Midbrain (tissue), 1 donor: ENCODE measurements at places on chromosomes 13 and 19.
A peak's percentile ranks its signal among the peaks of the same experiment; 100 is the strongest.

- no peak for DNase-seq
These were observed 39.2 kb downstream of the TNFRSF19 start for GRCh38 chr13:23609414-23609760.

- no peak for DNase-seq
These were observed 74.4 kb downstream of the KCNRG start for GRCh38 chr13:50089633-50090032.

GRCh38 chr13:44504116-44504515, 72.0 kb downstream of the TSC22D1 start:
- no peak for DNase-seq

DNA sequence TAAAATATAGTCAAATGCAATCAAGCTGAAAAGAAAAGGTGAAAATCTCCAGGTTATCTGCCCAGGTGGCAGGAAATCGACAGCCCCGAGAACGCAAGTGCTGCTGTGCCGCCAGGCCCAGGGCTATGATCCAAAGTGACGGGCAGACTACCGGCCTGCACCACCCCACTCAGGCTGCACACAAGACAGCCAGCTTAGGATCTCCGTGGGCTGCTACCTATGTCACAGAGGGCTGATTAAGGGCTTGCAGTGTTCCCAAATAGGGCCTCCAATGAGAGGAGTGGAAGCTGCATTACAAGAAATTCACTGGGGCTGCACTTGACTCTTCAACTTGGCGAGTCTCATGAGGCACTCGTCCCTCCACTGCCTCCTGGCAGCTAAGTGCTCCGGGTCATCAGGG, 121.8 kb downstream of the CRYL1 start:
- no peak for DNase-seq

GRCh38 chr13:36789730-36790129, 29.3 kb upstream of the RFXAP start:
- no peak for DNase-seq

DNA sequence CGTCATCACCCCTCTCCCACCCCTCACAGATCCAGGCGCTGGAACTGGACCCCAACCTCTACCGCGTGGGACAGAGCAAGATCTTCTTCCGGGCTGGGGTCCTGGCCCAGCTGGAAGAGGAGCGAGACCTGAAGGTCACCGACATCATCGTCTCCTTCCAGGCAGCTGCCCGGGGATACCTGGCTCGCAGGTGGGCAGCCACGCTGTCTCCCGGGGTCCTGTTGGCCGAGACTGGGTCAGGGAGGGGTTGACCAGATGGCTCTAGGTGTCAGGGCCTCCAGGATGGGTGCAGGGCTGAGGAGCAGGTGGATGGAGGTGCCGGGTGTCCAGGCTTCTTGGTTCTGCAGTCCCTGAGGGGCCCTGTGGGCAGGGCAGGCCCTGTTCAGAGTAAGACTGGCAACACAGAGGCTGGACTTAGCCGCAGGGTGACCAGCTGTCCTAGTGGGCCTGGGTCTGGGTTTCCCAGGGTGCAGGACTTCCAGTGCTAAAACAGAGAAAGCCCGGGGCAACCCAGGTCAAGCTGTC, 58.1 kb downstream of the MYH14 start:
- no peak for DNase-seq

DNA sequence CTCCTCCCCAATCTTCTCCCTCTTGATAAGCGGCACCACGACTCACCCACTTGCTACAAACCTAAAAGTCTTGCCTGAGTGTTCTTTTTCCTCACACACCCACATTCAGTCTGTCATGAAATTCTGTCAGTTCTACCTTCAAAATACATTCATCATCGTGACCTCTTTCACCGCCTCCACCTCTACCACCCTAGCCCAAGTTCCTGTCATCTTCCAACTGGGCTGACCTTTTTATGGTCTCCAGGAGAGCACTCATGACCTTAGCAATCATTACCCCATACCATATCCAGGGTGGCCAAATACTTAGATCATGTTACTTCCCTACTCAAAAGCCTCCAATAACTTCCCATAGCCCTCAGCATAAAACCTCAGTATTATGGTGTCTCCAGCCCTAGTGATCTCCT, 110.4 kb upstream of the TSC22D1 start:
- no peak for DNase-seq

GRCh38 chr19:48491793-48492123, 19.9 kb downstream of the LMTK3 start:
- no peak for DNase-seq

- DNase-seq, result no peak
These were observed 4.6 kb downstream of the CAPN12 start for GRCh38 chr19:38739440-38740256.

- no peak for DNase-seq
These were observed 10.2 kb downstream of the C19orf25 start for GRCh38 chr19:1468821-1469254.

GRCh38 chr19:35811317-35812219, 1.1 kb downstream of the PRODH2 start:
- DNase-seq, result no peak

DNA sequence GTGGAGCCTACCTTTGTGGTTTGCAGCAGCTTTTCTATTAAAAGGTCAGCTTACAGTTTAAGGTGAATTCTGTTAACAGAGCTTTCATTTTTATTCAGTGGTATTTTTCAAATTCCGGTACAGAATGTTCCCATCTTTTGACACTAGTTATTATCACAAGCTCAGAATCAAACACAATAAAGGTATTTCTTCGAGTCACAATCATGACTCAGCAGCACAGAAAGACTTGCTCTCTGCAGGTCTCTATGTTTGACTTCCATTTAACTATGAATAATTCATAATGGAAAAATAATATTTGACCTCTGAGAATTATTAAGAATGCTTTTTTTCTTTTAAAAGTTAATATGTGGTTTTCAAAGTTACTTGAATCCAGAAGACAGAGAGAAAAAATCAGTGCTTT, 28.2 kb downstream of the DACH1 start:
- no peak for DNase-seq

DNA sequence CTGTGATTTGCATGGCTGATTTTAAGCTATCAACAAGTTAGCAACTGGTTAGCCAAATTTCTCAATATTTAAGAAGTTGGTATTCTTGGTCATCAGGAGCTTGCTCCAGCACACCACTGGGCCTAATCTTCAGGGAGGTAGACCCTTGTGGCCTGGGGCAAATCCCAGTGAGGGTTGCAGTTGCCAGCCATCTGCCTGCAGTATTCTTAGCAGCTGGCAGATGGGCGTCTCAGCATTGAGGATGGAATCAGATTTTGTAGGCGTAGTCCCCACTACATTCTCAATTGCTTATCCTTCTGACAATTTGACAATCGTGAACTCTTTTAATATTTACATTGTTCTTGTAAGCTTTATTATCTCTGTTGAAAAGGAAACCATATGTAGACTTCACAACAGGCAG, 1266.2 kb downstream of the SLITRK5 start:
- DNase-seq, result no peak

DNA sequence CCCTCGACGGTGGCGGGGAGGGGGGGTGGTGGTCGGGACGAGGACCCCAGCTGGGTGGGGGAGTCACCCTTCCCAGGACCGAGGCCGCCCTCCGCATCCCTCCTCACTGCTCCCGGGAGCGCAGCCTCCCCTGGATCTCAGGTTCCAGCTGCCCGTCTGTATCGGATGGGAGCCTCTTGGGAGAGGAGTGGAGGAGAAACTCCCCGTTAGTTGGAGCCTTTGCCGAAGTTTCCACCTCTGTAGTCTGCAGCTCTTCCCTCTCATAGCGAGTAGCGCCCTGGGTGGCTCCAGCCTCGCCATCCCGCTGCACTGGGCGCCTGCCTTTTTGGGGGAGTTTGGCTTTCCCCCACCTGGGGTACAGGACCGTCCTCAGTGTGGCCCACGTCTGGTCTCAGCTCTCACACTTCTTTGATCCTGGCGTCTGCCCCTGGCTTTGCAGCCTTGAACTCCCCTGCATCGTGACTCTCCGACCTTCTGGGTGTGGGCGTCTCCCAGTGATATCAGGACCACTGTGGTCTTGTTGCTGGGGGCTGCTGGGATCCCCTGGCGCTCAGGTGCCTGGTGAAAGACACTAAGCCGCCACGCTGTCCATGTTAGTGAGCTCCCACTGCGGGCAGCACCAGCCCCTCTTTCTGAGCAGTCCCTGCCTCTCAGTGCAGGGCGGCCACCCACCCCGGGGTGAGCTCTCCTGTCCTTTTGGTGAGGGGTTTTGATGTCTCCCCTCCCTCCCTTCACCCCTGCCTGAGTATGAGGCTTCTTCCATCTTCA, 1.1 kb downstream of the CNOT3 start:
- DNase-seq, result no peak

DNA sequence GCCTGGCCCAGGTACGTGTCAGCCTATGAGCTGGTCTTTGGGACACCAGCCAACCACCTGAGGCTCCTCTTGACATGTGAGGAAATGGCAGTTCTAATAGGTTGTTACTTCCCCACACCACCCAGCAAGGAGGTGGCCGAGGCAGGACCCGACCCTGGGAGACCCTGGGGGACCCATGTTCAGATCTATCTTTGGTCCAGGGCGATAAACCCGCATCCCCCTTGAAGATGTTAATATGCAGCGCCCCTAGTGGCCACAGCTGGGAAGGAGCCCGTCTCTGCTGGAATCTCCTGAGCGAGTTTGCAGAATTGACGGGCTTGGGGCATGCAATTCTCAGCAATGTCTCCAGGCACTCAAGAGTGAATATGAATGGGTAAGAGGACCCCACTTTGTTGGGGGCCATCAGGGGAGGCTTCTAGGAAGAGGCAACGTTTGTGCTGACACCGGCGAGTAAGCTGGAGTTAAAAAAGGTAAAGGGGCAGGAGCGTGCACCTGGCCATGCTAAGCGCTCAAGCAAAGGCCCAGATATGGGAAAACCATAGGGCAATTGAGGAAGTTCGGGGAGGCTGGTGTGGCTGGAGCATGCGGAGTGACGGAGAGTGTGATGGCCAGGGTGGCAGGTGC, 1.5 kb upstream of the MYO1F start:
- peak; percentile 70 for DNase-seq

DNA sequence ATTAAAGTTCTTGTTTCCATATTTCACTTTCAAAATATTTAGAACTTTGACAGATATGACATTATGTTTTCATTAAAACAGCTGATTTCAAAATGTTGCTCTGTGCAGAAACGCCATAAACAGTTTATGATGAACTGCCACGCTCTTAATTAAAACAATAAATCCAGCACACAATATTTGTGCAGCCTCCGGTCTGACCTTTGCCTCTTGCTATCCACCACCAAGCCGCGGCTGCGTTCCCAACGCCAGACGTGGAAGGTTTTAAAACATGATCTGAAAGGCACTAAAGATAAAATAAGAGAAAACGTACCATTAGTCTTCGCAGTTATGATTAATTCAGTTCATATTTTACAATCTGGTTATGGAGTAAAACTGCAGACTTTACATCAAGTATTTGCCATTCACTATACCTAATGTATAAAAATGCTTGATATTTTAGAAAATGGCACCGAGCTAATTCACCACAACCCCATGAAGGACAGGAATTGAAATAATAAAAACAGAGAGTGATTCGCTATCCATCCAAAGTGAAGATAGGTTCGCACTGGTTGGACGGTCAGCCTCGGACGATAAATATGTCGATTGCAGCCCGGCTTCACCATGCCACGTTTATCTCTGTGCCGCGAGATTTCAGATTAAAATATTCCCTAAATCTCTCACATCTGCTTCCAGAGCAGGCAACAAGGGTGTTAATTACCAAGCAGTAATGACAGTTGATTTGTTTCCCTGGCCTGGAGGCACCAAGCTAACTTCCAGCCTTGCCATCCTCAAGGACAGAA, 103.3 kb upstream of the ZNF507 start:
- no peak for DNase-seq

DNA sequence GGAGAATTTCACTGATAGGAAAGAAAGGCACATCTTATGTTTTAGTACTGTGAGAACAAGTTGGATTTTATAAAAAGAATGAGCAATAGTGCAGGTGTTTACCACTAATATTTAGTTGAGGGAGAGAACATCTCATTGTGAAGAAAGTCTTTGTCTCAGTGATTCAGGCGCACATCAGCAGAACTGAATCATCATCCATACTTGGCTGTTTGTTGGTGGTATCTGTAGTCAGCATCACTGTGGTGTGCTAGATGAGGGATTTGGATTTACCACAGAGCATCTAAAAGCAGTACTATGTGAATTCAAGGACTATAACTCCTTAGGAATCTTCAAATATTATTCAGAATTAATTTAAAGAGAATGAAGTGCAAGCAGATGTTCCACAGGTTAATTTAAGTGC, 1380.5 kb upstream of the ATXN8OS start:
- no peak for DNase-seq

GRCh38 chr19:11735375-11735774, 3.4 kb downstream of the ZNF823 start:
- no peak for DNase-seq

- no peak for DNase-seq
These were observed 1645.4 kb upstream of the SPRY2 start for GRCh38 chr13:81986308-81986707.

GRCh38 chr13:34066344-34066743, 248.4 kb downstream of the RFC3 start:
- DNase-seq, result no peak

GRCh38 chr13:103692442-103692841, 626.2 kb upstream of the SLC10A2 start:
- no peak for DNase-seq

DNA sequence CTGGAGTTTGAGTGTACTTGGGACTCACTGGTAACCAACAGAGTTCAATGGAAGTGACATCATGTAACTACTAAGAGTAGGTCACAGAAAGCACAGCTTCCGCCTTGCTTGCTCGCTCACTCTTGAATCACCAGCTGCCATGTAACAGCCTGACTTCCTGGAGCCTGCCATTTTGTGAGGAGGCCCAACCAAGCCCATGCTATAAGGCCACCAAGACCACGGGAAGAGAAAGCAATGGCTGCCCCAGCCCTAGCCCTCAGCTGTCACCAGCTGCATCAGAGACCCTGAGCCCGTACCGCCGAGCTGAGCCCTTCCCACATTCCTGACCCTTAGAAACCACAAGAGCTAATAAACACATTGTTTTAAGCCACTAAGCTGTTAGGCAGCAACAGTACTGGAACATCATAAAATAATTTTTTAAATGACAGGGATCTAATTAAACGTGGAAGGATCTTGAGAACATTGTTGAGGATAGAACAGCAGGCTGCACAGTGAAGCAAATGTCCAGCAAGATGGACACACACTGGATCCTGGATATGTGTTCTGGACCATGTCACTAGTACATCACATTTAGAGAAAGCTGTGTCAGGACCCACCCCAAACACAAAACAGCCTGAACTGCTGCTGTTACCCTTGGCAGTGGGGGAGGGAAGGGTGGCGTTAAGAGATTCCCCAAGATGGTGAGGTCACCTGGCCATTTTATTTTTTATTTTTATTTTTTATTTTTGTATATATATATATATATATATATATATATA, 21.7 kb upstream of the LDLR start:
- no peak for DNase-seq

GRCh38 chr13:49220036-49220855, at the start of gene MLNR:
TSS of gene MLNR (plus strand) at chr13:49220338. CDS start at chr13:49220338, 0 bp downstream.
- no peak for DNase-seq
